Sciatic nerve (tissue), 2 donors: ENCODE measurements at places on chromosomes 13 and 19.

- DNase-seq: no peak
Observed at GRCh38 chr13:44244288-44244687, 129.3 kb upstream of the SERP2 start.

DNA sequence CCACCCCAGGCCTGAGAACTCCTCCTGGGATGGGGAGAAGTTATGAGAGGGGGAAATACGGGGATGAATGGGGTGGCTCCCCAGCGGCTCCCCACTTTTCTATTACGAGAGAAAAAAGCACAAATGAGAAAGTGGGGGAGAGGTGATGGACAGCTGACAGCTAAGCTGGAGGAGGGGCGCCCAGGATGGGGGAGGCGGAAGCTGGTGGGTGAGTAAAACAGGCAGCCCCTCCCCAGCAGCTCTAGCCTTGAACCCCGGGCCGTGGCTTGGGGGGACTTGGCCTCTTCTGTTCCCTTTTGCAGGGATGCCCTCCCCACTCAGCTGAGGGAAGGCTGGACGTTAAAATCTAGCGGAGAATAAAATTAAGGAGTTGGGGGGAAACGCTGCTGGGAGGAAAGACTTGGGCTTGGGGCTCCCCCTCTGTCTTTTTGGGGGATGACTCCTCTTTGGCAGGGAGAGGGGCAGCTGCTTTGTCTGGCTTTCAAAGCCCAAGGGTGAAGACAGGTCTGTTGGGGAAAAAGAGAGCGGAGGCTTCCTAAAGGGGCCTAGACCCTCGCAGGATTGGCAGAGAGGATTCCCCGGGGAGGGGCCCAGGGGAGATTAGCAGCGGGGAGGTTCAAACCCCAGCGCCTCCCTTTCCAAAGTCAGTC lies 1.4 kb upstream of the SAMD1 start:
- no peak for DNase-seq

- peak; percentile 80 for DNase-seq
Observed at GRCh38 chr19:49528211-49528771, 488 bp downstream of the RCN3 start.

DNA sequence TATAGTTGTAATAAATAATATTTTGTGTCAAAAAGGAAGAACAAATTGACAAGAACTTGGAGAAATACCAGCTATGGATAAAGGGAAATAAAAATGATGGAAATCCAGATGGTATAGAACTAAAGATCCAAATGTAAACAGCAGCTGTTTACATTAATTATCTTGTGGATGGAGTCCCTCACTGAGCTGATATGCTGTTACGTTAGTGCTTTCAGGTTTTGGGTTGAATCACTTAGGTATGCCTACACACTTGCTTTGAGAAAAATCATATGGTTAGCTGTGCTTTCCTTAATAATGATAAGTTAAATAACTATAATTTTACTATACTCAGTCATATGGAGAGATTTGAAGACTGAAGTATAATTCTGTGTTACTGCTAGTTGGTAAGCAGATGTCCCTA lies 27.7 kb downstream of the WASF3 start:
- DNase-seq: no peak

DNA sequence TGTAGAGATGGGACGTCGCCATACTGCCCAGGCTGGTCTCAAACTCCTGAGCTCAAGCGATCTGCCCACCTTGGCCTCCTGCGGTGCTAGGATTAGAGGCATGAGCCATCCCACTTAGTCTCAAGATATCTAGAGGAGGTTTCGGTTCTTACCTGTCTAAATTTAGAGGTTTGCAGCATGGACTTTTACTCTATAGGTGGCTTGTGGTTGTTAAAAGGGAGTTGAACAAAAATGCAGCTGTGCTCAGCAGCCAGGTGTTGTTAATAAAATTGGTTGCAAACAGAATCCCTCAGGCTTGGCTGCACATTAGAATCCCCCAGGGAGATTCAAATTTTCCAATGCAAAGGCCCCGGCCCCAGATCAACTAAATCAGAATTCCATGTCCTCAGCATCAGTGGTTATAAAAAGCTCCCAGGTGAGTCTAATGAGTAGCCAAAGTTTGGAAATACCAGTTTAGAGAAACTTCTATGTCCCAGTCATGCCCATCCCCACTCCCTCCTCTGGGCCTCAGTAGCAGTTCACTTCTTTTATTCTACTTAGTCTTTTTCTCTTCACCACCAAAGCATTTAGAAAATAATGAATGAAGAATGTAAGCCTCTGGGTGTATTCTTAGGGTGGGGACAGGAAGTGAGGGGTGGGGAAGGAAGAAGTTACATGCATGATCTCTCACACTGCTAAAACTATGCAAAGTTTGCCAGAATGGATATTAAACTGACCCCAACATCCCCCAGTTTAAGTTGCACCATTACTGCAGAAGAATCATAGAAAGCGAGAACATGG lies 471.0 kb downstream of the COG6 start:
- no peak for DNase-seq

DNA sequence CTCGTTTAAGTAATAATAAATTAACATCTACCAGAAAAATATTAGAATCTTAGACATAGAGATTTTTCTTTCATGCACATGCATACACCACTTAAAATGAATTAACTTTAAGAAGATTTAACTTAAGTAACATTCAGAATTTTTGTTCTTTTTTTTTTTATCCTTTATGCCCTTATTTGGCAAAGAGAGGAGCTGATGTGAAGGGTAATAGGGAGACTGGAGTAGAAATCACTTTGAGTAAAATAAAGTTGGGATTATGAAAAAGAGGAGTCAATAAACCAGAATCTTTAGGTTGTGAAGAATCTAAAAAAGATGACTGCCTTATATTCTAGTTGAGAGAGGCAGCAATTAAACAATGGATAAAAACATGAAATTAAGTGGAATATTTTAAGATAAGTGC lies 18.8 kb upstream of the MIR17HG start:
- no peak for DNase-seq
